Stimulated activated CD4-positive, alpha-beta T cell treated with anti-CD3 and anti-CD28 coated beads, Interleukin-2, amount 100 ng/mL, for 48 hours (primary cell): ENCODE measurements at places on chromosomes 1 and 21.

GRCh38 chr1:15885701-15886610, 38.4 kb downstream of the SPEN start:
- DNase-seq: no peak

GRCh38 chr1:48644190-48644900, 132.3 kb downstream of the BEND5 start:
- DNase-seq: no peak

DNA sequence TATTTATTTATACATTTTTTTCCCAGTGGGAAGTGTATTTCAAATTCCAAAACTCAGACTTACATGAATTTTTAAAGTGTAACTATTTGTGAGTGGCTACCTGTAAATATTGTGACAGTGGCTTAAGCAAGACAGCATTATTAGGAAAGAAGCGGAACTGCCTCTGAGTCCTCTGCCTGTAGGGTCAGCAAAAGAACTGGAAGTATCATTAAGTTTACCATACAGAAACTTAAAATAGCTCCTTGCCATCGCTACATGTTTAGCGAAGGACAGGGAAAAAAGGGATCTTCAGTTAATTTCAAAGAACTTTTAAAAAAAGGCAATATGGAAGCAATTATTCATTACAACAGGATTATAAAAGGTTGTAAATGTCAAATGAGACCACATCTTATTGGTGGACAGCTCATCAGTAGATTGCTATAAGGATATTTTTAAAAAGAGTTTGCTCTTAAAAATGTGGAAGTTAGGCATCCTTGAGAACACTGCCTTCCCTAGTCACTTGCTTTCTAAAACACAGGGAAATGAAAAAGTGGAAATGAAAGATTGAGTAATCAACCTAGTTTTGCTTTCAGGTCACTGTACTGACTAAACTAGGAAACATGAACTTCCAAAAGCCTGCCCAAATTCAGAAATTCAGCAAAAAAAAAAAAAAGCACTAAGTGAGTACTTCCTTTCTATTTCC, 39.2 kb downstream of the NSL1 start:
- DNase-seq: no peak

DNA sequence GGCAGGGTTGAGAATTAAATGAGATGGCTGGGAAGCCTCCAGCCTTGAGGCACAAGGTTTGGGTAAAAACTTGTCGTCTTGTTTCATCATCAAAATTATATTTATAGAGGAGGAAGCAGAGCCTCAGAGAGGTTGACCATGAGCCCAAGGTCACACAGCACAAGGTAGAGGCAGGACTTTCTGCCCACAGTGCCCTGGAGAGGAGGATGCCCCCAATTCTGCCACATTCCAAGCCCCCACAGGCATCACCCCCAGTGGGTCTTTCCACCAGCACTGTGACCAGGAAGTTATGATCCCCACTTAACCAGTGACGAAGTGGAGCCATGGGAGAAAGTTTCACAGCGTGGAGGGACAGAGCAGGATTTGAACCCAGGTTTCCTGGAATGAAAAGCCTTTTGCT, 400.0 kb downstream of the MATN1 start:
- DNase-seq: no peak

GRCh38 chr1:233935297-233935868, 30.9 kb downstream of the SLC35F3 start:
- no peak for DNase-seq
